ENCODE measurements at places on chromosomes 2 and 18.
A peak's percentile ranks its signal among the peaks of the same experiment; 100 is the strongest.

DNA sequence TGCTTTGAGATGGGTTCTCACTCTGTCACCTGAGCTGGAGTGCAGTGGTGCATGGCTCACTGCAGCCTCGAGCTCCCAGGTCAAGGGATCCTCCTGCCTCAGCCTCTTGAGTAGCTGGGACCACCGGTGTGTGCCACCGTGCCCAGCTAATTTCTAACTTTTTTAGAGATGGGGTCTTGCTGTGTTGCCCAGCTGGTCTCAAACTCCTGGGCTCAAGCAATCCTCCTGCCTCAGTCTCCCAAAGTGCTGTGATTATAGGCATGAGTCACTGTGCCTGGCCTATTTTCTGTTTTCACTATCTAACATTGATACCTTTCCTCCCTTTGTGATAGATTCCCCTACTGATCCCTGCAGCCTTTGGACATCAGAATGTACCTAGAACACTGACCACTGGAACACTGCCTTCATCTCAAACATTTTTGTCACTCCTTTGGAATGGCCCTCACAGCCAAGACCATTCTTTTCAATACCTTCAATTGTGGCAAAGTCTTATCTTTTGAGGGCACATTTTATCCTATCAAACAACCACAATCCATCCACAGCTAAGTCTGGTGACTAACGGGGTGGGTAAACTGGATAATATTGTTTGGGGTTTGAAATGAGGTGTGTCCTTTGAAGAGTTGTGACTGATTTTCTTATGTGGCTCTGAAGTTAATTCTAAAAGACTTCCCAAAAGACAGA lies 43.7 kb downstream of the EPAS1 start:
- DNase-seq = no peak

- no peak for DNase-seq
These were observed 58.1 kb downstream of the PXDN start for GRCh38 chr2:1685957-1686783.

DNA sequence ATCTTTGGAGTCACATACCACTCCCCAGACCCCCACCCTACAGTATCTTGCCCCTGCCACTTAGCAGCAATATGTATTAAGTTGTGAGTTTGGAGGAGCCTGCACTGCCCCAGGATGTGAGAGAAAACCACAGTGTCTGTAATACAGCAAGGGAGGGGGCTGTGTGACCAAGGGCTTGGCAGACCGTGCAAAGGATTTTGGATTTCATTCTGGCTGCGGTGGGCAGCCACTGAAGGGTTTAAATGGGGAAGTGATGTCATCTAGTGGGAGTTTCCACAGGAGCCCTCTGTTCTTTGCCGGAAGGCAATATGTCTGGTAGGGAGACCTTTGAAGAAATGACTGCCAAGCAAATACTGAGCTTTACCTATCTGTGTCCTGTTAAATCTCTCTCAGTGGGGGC lies 202.4 kb downstream of the FHOD3 start:
- peak; percentile 34 for DNase-seq

GRCh38 chr2:140586379-140586778 lies 1544.4 kb downstream of the LRP1B start:
- DNase-seq = no peak

DNA sequence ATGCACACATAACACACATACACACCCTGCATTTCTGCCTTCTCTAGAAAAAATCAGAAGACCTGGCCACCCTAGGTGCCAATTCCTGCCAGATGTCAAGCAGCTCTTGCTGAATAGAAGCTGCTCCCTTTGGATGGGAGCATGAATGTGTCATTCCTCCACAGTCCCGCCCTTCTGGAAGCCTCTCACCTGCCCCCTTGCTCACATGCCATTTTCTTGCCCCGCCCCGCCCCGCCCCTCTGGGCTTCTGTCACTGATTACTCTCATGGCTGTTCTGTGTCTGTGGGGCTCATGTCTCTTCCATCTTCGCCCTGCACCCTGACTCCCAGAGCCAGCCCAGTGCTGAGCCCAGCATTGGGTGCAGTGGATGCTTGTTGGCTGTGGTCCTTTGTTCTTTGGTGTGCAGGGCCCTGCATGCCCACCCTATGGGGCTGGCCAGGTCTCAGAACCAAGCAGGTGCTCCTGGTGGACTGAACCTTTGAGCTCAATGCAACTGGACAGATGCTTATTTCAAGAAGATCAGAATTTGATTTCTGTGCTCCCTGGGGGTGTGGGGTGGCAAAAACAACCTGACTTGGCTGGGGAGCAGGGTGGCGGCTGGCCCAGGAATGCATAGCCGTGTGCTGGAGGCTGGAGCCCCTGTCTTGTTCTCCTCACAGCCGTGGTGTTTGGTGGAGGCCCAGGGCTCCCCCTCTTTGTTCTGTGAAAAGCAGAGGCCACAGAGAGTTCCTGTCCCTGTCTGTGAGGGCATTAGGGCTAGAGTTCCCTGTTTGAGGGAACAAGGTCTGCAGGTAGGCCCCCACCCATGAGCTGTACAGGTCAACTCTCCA lies 140.6 kb upstream of the GLI2 start:
- no peak for DNase-seq

DNA sequence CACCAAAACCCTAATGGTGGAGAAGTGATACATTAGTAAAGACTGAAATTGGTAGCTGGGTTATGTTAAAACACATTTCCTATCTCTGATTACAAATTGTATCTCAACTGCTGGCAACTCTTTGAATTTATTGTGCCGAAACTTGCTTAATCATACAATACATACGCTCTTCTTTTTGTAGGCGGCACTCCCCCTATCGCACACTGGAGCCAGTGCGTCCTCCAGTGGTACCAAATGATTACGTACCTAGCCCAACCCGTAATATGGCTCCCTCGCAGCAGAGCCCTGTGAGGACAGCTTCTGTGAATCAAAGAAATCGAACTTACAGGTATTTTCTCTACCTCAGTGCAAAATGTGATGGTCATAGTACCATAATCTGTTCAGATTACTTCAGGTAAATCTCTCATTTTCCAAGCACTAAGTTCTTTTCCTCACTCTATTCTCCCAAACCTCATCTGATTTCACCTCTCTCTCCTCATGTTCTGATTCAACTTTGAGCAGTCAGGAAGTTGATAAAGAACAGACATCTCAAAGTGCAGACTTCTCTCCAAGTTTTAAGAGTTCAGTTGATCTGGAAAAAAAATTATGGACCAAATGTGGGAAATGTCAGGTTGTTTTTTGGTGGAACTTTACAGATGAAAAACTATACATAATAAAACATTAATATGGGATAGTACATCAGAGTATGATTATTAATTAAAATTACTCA lies 66.5 kb downstream of the ABI2 start:
- DNase-seq = no peak

DNA sequence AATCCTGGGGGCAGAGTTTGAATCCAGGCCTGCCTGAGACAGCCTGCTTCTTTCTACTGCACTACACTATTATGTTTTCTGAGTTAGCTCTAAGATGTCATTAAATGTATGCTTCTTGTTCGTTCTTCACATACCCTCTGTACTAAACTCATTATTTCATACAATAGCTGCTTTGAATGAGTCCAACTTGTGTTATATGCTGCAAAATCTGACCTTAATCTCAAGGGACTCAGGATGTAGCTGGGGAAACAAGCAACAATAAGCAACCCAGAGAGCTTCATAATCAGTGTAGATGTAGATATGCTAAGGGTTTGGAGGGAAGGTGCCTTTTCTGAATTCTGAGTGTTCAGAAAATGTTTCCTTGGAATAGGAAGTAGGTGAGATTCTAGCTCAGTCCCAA lies 14.4 kb downstream of the FMNL2 start:
- DNase-seq = no peak

DNA sequence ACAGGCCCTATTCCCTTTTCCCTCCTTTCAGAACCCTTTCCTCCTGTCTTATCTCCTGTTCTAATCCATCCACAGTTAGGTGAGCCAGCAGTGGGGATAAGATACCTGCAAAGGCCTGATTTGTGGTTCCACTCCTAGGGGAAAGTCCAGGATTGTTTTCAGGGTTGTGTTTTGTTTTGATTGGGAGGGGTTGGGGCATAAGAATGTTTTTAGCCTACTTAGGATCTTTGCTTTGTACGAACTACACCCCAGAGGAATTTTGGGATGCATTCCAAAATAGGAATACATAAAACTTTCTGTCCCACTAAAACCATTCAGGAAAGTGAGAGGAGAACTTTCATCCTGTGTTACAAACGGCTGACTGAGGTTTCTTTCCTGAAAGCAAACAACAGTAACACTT lies 150.8 kb upstream of the PGAP1 start:
- DNase-seq = no peak

- DNase-seq = peak; percentile 16
These were observed 71.0 kb upstream of the CYP1B1 start for GRCh38 chr2:38146907-38147307.

GRCh38 chr2:197851451-197851850 lies 47.1 kb downstream of the PLCL1 start:
- DNase-seq = no peak

DNA sequence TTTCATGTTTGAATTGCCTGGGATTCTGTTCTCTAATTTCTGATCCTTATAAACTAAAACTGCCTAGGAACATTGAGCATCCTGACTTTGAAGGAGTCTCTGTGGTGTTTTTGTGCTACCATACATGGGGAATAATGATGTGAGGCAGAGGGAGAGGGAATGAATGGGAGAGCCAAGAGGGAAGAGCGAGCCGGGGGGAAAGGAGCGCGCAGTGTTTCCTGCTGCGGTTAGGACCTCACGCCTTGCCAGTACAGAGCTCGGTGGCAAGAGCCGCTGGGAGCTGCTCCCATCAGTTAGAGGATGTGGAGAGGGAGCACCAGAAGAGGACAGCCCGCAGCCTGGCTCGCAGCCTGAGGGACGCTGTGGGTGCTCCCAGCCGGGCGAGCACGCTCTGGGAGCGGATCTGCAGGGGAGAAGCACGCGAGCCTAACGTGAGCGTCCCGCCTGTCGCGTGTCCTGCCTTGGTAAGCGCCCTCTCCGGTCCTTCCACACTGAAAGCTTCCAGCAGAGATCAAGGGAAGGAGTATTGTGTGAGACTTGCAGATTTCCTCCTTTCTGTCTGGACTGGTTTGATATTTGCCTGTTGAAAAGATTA lies 114.7 kb downstream of the FAM210A start:
- DNase-seq = no peak

GRCh38 chr2:55518841-55519165 lies 715 bp upstream of the CFAP36 start:
- no peak for DNase-seq
